Stimulated activated CD8-positive, alpha-beta memory T cell treated with anti-CD3 and anti-CD28 coated beads, Interleukin-7, amount 100 ng/mL, for 1 hour (primary cell): ENCODE measurements at places on chromosomes 6 and 20.

- no peak for DNase-seq
These were observed 30.5 kb upstream of the RPS6KA2 start for GRCh38 chr6:166657531-166657930.

- DNase-seq: no peak
These were observed 36.2 kb downstream of the JAG1 start for GRCh38 chr20:10637563-10637962.

DNA sequence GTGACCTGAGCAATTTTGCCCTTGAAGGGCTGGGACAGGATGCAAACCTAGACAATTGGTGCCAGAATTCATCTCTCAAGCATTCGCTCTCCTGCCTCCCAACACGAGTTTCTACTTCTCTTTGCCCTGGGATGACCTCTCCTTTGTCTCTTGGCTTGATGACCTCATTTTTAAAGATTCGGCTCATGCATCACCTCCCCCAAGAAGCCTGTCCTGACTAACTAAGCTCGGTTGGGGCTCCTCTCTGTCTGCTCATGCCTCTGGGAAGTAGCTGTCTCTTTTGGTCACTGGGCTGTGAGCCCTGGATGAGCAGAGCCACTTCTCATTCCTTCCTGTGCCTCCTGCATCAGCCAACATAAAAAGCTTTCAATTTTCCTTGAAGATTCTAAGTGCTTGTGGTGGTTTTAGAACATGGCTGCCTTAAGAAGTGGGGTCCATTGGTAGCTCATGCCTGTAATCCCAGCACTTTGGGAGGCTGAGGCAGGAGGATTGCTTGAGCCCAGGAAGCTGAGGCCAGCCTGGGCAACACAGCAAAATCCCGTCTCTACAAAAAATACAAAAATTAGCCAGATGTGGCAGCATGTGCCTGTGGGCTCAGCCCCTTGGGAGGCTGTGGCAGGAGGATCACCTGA is 11.1 kb upstream of the TCF15 start:
- no peak for DNase-seq

GRCh38 chr6:31822036-31822821 is 5.3 kb upstream of the HSPA1B start:
- DNase-seq: no peak

- no peak for DNase-seq
These were observed 223.5 kb downstream of the CDKAL1 start for GRCh38 chr6:20757761-20758160.

GRCh38 chr6:35948725-35949124 is 27.8 kb upstream of the SRPK1 start:
- no peak for DNase-seq

- no peak for DNase-seq
These were observed 3.7 kb upstream of the SYNDIG1 start for GRCh38 chr20:24465730-24466129.

- DNase-seq: no peak
These were observed 55.3 kb downstream of the FNDC1 start for GRCh38 chr6:159224452-159224851.

DNA sequence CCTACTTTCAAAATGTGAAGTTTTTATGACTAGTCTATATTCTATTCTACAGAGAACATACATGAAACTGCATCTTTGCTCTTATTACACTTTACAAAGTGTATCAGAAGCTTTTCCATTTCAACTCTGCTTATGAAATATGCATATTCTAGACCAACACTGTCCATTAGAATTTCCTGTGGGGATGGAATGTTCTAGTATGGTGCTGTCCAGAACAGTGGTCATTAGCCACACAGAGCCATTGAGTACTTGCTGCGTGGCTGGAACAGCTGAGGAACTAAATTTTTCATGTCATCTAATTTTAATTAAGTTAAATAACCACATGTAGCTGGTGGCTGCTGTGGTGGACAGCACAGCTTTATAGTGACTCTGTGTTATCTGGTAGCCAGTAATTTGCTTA is 105.9 kb upstream of the PDE10A start:
- DNase-seq: no peak

DNA sequence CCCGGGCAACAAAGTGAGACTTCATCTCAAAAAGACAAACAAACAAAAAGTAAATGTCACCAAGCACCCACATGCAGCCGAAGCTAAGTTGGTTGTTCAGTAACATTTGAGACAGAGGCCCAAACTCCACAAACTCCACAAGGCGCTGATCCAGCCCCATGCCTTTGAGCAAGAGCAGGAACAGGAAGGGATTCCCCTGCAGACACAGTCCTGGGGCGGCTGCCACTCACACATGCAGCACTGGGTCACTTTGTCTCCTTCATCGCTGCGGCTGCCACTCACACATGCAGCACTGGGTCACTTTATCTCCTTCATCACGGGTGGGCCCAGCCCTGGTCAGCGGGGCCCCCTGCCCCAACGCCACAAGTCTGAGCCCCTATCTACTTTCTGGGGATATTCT is 246.9 kb upstream of the RREB1 start:
- no peak for DNase-seq

DNA sequence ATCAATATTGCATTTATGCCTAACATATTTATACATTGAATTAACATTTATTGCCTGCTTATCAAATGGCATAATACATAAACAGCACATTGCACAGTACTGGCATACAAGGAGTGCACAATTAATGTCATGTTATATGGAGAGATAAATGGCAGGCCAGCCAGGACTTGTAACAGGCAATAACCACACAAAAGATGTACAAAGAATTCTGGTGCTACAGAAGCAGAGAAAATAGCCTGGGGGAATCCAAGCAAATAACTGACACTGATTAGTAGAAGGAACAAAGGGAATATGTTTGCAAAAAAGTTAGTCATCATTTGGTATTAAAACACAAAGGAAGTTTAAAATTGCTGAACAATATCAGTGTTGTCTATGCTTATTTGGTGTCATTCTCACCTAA is 27.3 kb downstream of the COL21A1 start:
- DNase-seq: no peak

DNA sequence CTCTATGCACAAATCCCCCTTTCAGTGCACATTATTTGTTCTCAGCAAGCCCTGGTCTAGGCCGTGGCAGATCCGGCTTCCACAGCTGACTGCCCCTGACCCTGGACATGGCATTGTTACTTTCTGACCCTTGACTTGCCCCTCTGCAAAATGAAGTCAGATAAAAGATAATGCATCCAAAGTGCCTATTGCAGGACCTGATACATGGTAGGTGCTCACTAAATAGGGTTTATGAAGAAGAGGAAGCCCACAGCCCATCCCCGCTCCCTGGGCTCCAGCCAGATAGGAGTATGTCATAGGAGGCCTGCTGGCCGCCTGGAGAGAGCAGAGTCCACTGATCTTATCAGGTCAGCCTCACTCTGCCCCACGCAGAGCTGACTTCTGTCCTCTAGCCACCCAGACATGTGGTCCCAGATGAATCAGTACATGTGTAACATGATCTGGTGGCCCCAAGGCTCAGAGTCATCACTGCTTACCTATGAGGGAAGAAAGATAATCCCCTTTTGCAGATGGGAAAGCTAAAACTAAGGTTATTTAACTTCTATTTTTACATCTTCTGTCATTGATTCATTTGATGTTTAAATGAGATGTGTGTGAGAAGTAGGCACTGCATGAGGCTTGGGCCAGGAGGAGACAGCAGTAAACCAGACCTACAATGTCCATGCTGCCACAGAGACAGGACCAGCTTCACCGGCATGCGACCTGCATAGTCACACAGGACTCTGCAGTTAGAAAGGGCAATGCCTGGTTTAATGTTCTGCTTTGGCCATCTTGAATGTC is 20.4 kb downstream of the MAFB start:
- no peak for DNase-seq

DNA sequence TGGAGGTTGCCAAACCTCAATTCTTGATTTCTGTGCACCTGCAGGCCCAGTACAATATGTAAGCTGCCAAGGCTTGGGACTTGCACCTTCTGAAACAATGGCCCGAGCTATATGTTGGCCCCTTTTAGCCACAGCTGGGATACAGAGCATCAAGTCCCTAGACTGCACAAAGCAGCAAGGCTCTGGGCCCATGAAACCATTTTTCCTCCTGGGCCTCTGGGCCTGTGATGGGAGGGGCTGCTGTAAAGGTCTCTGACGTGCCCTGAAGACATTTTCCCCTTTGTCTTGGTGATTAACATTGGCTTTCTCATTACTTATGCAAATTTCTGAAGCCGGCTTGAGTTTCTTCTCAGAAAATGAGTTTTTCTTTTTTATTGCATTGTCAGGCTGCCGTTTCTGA is 40.5 kb upstream of the SLC35F1 start:
- no peak for DNase-seq

DNA sequence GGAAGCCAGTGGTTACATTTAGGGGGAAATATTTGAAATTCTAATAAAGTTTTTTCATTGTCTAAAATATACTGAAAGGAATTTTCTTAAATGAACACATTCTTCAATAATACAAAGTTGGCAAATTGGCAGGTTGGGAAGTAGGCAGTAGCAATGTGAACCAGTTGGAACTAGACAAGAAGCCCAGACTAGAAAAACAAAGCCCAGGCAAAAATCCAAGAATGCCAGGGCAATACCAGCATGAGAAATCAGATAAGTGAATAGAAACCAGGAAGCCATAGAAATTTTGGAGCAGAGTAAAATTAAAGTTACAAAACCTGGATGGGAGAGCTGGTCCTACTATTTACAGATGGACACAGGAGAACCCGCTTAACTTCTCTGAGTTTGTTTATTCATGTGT is 52.2 kb downstream of the TPBG start:
- no peak for DNase-seq
